Activated CD8-positive, alpha-beta memory T cell treated with anti-CD3 and anti-CD28 coated beads, Interleukin-2, amount 10 ng/mL, durations not matched to agents 7 days and 5 days (primary cell): ENCODE measurements at places on chromosomes 2 and 18. TPM values are rescaled to one million over a fixed set of nuclear protein-coding genes. Genes with fewer than 3 reads are reported as not detected.

The TCF23 gene
- total RNA-seq, result not detected

The DCC gene
- total RNA-seq, result not detected

The CYP26B1 gene
- total RNA-seq, result not detected

- H3K36me3 ChIP-seq, result no peaks in the 10 kb centered on the region
- no peak overlapping the region for H3K27ac ChIP-seq
- DNase-seq, result no peak
- H3K4me3 ChIP-seq, result no peak overlapping the region
- H3K4me1 ChIP-seq, result peaks cover 11% of the 10 kb centered on the region
These were observed 2.8 kb upstream of the CYS1 start for GRCh38 chr2:10083046-10083445.

DNA sequence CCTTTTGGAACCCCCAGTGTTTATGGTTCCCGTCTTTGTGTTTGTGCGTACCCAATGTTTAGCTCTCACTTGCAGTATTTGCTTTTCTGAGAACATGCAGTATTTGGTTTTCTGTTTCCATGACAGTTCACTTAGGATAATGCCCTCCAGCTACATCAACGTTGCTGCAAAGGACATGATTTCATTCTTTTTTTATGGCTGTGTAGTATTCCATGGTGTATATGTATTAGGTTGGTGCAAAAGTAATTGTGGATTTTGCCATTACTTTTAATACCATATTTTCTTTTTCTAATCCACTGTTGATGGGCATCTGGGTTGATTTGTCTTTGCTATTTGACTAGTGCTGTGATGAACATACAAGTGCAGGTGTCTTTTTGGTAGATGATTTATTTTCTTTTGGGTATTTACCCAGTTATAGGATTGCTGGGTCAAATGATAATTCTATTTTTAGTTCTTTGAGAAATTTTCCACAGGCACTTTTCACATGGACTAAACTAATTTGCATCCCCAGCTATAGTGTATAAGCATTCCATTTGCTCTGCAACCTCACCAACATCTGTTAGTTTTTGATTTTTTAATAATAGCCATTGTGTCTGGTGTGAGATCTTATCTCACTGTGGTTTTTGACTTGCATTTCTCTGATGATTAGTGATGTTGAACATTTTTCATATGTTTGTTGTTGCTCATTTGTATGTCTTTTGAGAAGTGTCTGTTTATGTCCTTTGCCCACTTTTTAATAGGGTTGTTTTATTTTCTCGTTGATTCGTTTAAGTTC is 63.6 kb downstream of the CERS6 start:
- H3K27ac ChIP-seq, result no peak overlapping the region
- H3K27me3 ChIP-seq, result peaks cover 7% of the 10 kb centered on the region
- H3K36me3 ChIP-seq, result no peaks in the 10 kb centered on the region
- no peaks in the 10 kb centered on the region for H3K4me1 ChIP-seq
- H3K4me3 ChIP-seq, result no peak overlapping the region

The OTOS gene
- total RNA-seq, result not detected

DNA sequence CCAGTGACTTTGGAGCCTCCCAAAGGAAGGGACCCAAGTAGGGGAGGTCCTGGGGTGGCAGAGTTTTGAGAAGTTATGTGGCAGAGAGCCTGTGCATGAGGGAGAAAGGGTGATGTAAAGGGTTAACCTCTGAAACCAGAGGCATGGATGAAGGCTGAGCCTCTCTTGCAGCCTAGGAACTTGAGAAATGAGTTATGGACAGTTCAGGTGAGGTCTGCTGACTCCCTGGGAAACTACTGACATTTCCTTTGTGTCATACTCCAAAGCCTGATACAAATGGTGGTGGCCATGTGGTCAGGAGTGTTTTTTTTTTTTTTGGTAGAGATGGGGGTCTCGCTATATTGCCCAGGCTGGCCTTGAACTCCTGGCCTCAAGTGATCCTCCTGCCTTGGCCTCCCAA is 12.4 kb upstream of the GNLY start:
- H3K27me3 ChIP-seq, result peaks cover 13% of the 10 kb centered on the region
- peaks cover 7% of the 10 kb centered on the region for H3K36me3 ChIP-seq
- peak overlapping the region; percentile 82 for H3K27ac ChIP-seq
- peaks cover 32% of the 10 kb centered on the region for H3K4me1 ChIP-seq

DNA sequence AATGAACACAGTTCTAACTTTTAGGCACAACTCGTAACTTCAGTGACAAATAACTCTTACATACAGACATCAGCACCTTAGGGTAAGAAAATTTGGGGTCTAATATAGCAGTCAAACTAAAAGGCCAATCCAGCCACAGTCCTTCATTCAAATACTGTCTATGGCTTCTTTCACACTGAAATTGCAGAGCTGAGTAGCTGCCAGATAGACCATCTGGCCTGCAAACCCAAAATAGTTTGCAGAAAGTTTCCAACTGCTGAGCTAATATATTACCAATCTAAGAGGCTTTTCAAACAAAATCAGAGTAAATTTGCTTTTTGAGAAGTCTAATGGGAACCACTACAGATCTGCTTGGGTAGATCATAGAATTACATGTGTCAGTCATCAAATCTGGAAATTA is 183.4 kb downstream of the GALR1 start:
- H3K27ac ChIP-seq, result no peak overlapping the region
- no peak overlapping the region for H3K4me3 ChIP-seq
- peaks cover 36% of the 10 kb centered on the region for H3K27me3 ChIP-seq
- no peaks in the 10 kb centered on the region for H3K36me3 ChIP-seq
- no peak for DNase-seq

DNA sequence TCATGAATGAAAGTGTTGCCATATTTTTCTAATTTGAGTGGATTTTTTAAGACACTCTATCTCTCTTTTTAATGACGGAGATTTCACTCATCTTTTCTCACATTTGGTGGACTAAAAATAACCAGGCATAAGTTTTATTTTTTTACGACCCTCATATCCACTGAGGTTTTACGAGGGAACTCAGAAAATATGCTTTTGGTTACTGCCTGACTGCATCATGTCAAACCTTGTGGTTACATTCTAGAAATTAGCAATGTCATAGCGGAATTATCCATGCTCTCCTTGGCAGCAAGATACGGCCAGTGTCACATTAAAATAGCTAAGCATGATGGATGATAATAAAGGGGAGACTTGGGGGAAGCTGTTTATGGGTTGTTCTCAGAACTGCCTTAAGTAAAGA is 428.6 kb upstream of the FSHR start:
- no peak for DNase-seq
- H3K4me1 ChIP-seq, result no peaks in the 10 kb centered on the region
- no peaks in the 10 kb centered on the region for H3K36me3 ChIP-seq
- H3K4me3 ChIP-seq, result no peak overlapping the region
- no peak overlapping the region for H3K27ac ChIP-seq

GRCh38 chr2:55061523-55062344 is 11.5 kb upstream of the RTN4 start:
- no peak overlapping the region for H3K27ac ChIP-seq
- no peaks in the 10 kb centered on the region for H3K27me3 ChIP-seq
- H3K36me3 ChIP-seq, result peaks cover 1% of the 10 kb centered on the region
- DNase-seq, result no peak
- H3K4me1 ChIP-seq, result peaks cover 4% of the 10 kb centered on the region

The ACADL gene
- not detected for total RNA-seq

The SLC16A14 gene
- total RNA-seq, result 0.47 TPM

The KATNAL2 gene
- 0.45 TPM for total RNA-seq

DNA sequence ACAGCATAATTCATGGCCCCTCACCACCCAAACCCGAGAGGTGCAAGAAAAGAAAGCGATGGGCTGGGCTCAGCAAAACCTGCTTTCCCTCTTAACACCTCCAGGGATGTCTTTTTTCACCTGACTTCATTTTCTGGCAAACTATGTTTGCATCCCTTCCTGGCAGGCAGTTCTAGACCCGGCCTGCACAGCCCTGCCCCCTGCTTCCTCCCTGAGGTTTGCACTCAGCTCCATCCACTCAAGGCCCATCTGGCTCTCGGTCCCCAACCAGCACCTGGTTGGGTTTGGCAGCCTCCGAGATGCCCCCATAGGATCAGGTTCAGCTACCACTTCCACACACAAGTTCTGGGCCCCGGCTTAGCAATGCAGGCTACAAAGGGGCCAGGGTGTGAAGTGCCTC is 185.7 kb downstream of the SMAD7 start:
- DNase-seq, result no peak
- no peak overlapping the region for H3K4me3 ChIP-seq
- no peaks in the 10 kb centered on the region for H3K36me3 ChIP-seq
- no peak overlapping the region for H3K27ac ChIP-seq
- H3K27me3 ChIP-seq, result no peaks in the 10 kb centered on the region

GRCh38 chr18:58225101-58225500 is 181.1 kb downstream of the NEDD4L start:
- peaks cover 6% of the 10 kb centered on the region for H3K27me3 ChIP-seq
- H3K36me3 ChIP-seq, result no peaks in the 10 kb centered on the region
- no peak overlapping the region for H3K4me3 ChIP-seq
- no peak overlapping the region for H3K27ac ChIP-seq
- no peak for DNase-seq

DNA sequence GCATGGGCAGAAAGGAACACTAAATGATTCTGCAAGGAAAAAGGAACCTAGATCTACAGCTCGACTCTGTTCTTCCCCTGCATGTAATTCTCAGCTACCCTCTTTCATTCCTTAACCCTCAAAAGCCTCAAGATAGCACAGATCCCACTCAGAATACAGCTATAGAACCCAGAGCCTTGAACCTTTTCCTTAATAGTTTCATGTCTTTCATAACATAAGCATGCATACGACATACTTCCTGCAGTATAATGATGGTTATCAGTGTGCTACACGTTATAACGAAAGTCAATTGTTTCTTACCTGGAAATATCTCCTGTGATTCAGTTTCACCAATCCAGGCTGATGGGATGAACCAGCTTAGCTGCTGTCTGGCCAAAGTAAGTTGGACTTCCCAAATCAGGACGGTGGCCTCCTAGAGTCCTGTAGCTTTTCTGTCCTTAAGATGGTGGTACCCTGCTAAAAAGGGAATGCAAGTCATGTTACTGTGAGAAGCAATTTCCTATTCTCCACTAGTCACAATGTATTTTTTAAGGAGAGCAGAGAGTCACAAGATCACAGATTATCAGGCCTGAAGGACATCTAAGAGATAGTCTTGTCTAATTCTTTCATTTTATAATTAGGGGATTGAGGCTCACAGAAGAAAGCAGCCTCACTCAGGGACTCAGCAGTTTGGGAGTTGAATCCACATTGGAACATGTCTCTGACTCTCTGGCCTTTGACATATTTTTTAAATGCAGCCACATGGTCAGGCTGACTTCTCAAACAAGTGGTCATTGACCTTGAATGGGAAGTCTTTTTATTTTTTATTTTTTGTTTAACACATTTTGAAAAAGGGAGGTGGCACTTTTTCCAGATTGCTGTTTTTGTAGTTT is 41.8 kb downstream of the CYRIA start:
- H3K4me1 ChIP-seq, result peaks cover 14% of the 10 kb centered on the region
- no peaks in the 10 kb centered on the region for H3K36me3 ChIP-seq
- H3K27ac ChIP-seq, result no peak overlapping the region
- no peak for DNase-seq
- H3K4me3 ChIP-seq, result no peak overlapping the region

GRCh38 chr2:88885679-88886416 is 194.4 kb downstream of the RPIA start:
- H3K27me3 ChIP-seq, result peaks cover 42% of the 10 kb centered on the region
- no peaks in the 10 kb centered on the region for H3K4me1 ChIP-seq
- no peaks in the 10 kb centered on the region for H3K36me3 ChIP-seq
- no peak overlapping the region for H3K4me3 ChIP-seq

The EGR4 gene
- total RNA-seq, result 0.15 TPM

The TMEM185B gene
- total RNA-seq, result 21.4 TPM

The CENPA gene
- total RNA-seq, result 51.6 TPM

GRCh38 chr18:25467226-25467987 is 115.4 kb upstream of the ZNF521 start:
- no peaks in the 10 kb centered on the region for H3K27me3 ChIP-seq
- H3K4me1 ChIP-seq, result no peaks in the 10 kb centered on the region
- no peaks in the 10 kb centered on the region for H3K36me3 ChIP-seq
- H3K4me3 ChIP-seq, result no peak overlapping the region
- H3K27ac ChIP-seq, result no peak overlapping the region

The MZT2A gene
- total RNA-seq, result 198 TPM

DNA sequence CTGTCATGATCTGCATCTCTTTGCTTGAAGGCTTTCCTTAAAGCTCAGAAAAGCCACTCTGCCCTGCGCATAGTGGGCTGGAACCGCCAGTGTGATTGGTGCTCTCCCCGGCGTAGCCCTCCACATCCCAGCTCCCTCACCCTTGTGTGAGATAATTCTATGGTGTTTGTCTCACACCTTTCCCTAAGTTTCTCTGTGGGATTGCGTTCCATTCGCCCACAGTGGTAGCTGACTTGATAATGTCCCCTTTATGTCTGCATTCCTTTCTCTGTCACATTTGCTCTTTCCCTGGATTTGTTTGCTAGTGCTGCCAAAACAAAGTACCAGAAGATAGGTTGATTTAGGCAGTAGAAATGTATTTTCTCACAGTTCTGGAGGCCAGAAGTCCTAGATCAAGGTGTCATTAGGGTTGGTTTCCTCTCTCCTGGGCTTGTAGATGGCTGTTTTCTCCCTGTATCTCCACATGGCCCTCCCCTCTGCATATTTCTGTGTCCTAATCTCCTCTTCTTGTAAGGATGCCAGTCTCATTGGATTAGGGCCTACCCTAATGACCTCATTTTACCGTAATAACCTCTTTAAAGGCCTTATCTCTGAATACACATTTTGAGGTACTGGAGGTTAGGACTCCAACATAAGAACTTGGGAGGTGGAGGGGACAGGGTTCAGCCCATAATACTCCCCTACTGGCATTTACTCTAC is 7.4 kb upstream of the TMEM87B start:
- H3K27ac ChIP-seq, result no peak overlapping the region
- no peak for DNase-seq
- no peaks in the 10 kb centered on the region for H3K36me3 ChIP-seq
- H3K27me3 ChIP-seq, result peaks cover 19% of the 10 kb centered on the region
- no peak overlapping the region for H3K4me3 ChIP-seq
- H3K4me1 ChIP-seq, result no peaks in the 10 kb centered on the region

DNA sequence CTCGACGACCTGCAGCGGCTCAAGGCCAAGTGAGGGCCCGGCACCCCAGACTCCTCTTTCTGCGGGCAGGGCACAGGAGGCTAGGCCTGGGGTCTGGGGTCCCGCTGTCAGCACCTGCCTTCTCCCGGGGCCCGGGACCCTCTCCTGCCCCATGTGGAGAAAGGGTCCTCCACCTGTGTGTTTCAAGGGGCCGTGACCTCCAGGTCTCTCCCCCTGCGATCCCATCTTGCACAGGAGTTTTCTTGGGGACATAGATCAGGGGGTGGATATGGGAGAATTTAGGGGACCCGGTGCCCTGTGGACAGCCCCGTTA is 791 bp downstream of the DES start:
- DNase-seq, result no peak
- H3K36me3 ChIP-seq, result no peaks in the 10 kb centered on the region
- no peaks in the 10 kb centered on the region for H3K4me1 ChIP-seq
- no peak overlapping the region for H3K27ac ChIP-seq

The TUBA3E gene
- total RNA-seq, result not detected

DNA sequence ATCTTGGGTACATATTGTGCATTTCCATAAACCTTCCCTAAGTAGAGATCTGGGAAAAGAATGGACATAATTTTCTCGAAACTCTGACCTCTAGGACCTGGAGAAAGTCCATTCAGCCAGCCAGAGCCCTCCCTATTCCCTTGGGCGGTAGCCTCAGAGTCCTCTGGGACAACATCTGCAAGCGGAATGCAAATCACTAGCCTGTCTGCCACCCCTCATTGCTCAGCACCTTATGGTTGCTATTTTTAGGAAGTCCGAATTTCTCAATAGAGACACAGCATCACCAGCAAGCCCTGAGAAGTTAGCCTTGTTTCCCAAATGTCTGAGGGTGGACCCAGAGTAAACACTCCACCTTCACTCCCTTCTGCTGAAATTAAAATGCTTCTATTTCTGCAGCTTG is 17.6 kb upstream of the CD28 start:
- H3K27ac ChIP-seq, result no peak overlapping the region
- H3K36me3 ChIP-seq, result no peaks in the 10 kb centered on the region
- H3K27me3 ChIP-seq, result no peaks in the 10 kb centered on the region
- H3K4me1 ChIP-seq, result peaks cover 23% of the 10 kb centered on the region
